Omental fat pad (tissue), 4 donors: ENCODE measurements at places on chromosomes 6 and 20.

GRCh38 chr6:168603234-168603633 is 162.2 kb downstream of the SMOC2 start:
- DNase-seq, result no peak

DNA sequence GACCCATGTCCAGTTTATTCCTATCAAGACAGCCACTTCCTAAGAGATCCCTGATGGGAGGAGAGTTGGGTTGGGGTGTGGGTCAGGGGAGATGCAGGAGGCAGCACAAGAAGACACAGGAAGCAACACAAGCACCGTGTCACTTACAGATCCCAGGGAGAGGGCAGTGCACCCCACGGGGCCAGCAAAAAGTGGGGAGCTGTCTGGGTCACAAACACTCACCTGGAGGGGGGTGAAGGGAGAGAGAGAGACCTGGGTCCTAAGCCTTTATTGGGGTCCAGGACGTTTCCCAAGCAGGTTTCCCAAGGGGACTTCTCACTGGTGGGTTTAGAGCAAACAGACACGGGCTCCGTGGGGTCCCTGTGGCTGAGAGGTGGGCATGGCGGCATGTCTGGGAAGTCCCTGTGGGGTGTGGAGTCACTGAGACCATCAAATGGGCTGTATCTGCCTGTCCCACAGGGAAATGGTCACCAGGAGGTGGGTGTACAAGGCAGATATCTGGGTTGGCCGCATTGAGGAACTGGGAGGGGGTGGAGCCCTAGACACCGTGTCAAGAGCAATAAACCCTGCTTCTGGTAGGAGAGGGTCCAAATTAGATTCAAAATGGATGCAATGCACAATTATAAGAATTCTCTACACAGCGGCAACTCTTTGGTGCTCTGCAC is 1.6 kb upstream of the CD93 start:
- DNase-seq, result no peak

DNA sequence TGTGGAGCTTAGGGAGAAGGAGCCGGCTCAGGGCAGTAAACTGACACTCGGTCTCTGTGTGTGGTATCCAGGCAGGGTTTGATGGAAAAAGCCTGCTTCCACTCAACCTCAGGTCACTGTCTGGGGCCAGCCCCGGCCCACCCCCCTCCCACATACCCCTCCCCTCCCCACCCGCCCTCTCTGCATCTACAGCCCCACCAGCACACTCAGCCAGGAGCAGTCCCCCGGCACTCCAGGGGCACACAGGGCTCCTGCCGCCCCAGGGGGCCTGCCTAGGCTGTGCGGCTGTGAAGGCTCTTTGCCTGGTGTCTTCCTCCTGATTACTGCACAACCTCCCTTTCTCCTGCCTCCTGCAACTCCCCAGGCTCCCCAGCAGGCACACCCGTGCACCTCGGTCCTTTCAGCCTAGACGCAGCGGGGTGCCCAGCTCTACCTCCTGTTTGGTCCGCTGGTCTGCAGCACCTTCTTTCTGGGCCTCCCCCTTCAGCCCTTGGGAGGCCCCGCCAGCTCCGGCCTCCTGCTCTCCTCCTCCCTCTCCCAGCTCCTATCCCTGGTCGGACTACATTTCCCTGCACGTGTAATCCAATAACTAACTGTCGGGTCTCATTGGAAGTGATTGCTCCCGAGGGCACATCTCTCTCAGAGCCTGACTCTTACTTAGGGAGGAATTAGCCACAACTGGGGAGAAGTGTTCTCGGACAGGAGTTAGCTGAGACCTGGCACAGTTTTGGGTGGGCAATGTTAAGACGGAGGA is 1.3 kb upstream of the FOXF2 start:
- no peak for DNase-seq

- no peak for DNase-seq
Measured at GRCh38 chr20:19113343-19113930, 99.0 kb upstream of the SLC24A3 start.

- DNase-seq, result peak; percentile 29
Measured at GRCh38 chr20:51318058-51318949, 224.2 kb downstream of the NFATC2 start.

- DNase-seq, result no peak
Measured at GRCh38 chr6:137646484-137646883, 152.3 kb upstream of the OLIG3 start.

DNA sequence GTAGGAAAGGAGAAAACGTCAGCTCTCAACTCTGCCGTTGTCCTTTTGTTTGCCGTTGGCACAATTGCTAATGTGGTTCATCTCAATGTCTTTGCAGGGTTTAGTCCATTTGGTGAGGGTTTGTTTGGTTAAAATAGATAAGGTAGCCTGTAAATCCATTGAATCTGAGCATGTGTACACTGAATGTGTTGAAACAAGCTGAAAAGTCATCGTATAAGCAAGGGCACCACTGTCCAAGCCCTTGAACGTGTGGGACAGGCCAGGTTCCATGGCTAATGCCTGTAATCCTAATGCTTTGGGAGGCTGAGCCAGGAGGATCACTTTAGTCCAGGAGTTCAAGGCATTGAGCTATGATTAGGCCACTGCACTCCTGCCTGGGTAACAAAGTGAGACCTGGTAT is 224.7 kb upstream of the PLCB4 start:
- DNase-seq, result no peak

DNA sequence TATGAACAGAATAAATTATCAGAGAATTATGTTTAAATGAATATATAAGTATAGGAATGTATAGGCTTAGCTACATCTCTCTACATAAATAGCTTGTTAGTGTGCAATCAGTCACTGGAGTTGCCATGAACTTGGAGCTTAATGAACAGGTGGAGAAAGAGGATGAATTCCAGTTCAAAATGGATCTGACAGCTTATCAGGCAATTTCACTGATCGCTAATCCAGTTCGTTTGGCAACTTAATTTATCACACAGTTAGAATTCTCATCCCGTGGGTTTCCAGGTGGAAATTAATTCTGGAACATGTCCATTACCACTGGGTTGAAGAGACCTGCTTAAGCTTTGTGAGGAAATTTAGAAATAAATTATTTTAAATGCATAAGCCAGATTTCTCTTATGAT is 118.1 kb downstream of the MACROD2 start:
- no peak for DNase-seq

- DNase-seq, result no peak
Measured at GRCh38 chr20:63101781-63102720, 95.3 kb upstream of the BHLHE23 start.

DNA sequence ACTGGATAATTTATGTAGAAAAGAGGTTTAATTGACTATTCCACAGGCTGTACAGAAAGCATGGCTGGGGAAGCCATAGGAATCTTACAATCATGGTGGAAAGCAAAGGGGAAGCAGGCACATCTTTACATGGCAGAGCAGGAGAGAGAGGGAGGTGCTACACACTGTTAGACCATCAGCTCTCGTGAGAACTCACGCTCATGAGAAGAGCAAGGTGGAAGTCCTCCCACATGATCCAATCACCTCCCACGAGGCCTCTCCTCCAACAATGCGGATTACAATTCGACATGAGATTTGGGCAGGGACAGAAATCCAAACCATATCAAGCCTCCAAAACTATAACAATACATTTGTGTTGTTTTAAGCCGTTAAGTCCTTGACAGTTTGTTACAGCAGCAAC is 257.1 kb upstream of the KCNG1 start:
- no peak for DNase-seq
